ENCODE measurements at places on chromosomes 12 and 14. TPM values are rescaled to one million over a fixed set of nuclear protein-coding genes. Genes with fewer than 3 reads are reported as not detected.

GRCh38 chr12:103909811-103910210, 20.4 kb upstream of the HSP90B1 start:
- no peak for DNase-seq

GRCh38 chr12:115871714-115872113, 405.8 kb downstream of the MED13L start:
- peak; percentile 31 for DNase-seq

DNA sequence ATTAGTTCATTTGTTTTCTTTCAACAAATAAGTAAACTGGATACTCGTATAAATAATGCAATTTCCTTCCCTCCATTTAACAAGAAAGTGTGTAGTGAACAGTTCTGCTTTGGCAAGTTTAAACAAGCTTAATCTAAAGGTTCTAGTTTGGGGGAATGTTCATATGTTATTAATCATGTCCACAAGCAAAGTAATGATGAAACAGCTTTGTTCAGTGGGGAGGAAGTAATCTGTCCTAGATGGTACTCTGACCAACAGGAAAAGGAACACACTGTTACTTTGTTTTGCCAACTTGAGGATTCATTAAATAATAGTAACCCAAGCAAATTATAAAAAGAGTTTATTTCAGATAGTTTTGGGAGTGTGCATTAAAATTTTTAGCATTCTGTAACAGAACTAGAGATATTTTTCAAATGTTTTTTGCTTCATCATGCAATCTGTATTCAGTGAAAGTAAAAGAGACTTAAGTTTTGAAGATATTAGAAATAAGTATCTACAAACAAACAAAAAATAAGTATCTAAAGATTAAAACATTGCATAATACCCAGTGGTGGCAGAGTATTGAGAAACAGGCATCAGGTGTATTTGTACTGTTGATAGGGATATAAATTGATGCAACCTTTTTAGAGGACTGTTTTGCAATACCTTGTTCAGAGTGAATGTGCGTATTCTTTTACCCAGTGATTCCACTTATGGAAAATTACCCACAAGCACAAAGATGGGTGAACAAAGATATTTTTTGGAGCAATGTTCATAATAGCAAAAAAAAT, 61.1 kb downstream of the RAB35 start:
- no peak for DNase-seq

DNA sequence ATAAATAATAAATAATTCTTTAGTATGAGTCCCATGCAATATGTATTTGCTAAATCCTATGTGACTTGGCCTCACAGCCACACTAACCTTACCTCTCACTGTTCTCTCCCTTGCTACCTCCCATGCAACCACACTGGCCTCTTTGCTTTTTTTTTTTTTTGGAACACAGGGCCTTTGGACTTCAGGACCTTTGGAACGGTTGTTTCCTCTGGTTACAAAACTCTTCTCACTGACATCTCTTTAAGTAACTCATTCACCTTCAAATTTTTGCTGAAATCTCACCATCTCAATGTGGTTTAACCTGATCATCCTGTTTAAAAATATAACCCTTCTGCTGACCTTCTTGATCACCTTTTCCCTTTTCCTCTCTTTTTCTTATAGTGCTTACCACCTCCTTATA, 194.0 kb downstream of the SSPN start:
- no peak for DNase-seq

The SLC2A14 gene
- total RNA-seq, result 0.31 TPM

GRCh38 chr14:50301914-50302313, 10.1 kb downstream of the L2HGDH start:
- no peak for DNase-seq

DNA sequence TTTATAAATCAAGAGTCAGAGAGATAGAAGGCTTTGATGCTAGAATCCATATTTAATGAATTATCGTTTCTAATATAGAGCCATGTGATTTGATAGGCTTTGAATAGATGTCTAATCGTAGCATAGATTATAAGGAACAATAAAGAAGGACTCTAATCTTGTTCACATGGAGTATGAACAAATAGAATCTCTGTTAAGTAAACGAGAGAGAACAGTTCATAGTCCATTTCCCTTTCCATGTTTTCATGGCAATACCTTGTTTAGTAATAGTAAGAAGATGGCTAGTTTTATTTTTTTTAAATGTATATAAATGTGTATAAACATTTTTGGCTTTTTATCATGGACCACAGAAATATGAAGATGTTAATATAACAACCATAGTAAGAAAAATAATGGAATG, 32.3 kb upstream of the RAD51AP1 start:
- no peak for DNase-seq

Data from OCI-LY7 (cell line).